CD4-positive, alpha-beta T cell treated with Interleukin-21 for 1 hour (primary cell): ENCODE measurements at places on chromosomes 7 and 10.
A peak's percentile ranks its signal among the peaks of the same experiment; 100 is the strongest.

GRCh38 chr7:139061416-139061815 lies 25.6 kb upstream of the ZC3HAV1L start:
- no peak for DNase-seq

DNA sequence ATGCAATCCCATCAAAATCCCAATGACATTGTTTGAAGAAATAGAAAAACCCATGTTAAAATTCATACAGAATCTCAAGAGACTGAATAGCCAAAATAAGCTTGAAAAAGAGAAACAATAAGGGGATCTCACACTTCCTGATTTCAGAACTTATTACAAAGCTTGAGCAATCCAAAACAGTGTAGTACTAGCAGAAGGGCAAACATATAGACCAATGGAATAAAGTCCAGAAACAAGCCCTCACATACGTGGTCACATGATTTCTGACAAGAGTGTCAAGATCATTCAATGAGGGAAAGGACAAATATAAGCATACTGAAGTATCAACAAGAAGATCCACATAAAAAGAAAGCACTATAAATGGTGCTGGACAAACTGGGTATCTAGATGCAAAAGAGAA lies 31.9 kb downstream of the MICU1 start:
- no peak for DNase-seq

GRCh38 chr7:2757904-2758672 lies 70.1 kb downstream of the AMZ1 start:
- DNase-seq: peak; percentile 40

- no peak for DNase-seq
Observed at GRCh38 chr7:36712015-36712414, 12.3 kb downstream of the AOAH start.

DNA sequence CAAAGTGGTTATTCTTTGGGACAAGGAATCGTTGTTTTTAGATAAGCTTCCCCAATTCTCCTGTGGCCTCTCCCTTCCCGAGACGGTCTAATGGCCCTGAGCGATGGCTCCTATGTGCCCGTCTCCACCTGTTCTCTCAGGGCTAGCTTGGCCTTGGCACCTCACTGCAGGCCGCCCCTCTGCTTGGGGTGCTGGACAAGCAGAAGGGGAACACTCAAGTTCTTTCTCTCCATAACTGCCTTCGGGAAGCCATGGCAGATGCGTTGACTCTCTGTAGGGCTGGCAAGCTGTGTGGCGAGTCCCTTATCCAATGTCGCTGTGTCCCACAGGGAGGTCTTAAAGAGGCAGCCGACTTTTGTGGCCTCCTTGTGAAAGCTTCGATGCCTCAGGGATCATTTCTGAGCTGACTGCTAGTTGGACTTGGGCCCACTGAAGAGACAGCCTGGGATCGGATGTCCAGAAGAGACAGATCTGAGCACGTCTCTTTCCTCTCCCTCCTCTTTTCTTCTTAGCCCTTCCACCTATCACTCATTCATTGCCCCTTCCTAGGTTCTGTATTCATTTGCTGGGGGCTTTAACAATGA lies 70.8 kb downstream of the GRK5 start:
- no peak for DNase-seq

- DNase-seq: peak; percentile 73
Observed at GRCh38 chr10:118720685-118721538, 33.9 kb downstream of the CACUL1 start.

DNA sequence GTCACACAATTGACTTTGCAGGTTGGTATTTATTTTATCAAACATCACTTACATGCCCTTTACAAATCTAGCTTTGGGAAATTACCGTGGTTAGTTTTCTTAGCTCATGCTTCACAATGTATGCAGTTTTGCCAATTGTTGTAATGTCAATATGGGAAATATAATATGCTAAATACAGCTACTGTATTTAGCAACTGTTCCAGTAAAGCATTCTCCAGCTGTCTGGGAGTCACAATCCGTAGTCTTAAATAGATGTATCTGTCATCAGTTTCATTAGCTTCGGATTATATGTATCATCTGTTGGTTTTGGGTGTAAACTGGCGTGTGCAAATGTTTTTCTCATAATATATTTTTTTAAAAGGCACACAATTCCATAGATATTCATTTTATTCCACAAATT lies 19.4 kb upstream of the AHR start:
- DNase-seq: no peak

DNA sequence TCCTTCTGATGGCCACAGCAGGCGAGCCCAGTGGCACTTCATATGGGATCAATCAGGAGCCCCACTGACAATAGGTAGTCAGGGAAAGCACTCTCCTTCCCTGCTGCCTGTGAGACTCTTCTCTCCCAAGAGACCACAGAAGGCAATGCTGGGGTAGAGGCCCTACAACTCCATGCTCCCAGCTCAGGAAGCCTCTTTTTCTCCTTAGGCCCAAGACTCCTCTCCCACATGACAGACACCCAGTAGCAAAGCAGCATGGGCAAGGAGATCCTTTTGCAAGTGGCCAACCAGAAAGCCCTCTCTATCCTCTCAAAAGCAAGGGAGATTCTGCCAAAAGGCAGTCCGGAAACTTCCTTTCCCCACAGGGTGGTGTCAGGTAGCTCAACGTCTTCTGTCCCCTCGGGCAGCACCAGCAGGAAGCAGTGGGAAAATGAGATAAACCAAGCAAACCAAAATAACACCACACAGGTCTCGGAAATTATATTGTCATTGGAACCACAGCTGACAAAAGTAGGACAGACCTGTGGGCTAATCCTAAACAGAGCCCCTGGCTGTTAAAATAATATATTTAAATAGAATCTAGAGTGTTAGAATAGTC lies 172.7 kb upstream of the GDF10 start:
- no peak for DNase-seq

GRCh38 chr10:14180911-14181566 lies 149.7 kb downstream of the FRMD4A start:
- DNase-seq: no peak

GRCh38 chr10:16562891-16563290 lies 41.2 kb upstream of the C1QL3 start:
- DNase-seq: no peak

DNA sequence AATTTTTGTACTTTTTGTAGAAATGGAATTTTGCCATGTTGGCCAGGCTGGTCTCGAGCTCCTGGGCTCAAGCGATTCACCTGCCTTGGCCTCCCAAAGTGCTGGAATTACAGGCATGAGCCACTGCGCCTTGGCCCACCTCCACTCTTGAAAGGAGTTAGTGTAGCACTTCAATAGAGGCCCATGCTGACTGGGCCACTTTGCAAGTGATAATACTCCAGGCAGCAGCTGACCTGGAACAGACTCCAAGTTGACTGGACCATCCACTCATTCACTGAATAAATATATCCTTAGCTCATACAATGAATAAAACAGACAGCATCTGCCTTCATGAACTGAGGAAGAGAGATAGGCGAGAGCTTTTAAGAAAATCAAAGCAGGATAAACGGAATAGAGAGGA lies 14.7 kb downstream of the CPVL start:
- no peak for DNase-seq

DNA sequence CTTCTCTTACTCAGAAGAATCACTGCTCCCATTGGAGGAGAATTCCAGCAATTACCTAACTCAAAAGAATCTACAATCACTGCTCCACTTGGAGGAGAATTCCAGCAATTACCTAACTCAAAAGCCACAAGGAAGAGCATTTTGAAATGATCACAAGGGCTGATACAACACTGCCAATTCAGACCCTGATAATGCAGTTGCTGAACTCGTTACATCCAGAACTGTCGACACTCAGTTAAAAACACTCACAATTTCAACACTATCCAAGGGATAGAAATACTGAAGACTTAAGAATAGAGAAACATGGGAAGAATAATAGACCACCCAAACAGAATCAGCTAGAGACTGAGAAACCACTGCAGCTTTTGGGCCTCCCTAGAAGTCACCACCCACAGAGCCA lies 27.8 kb downstream of the AFAP1L2 start:
- DNase-seq: no peak

DNA sequence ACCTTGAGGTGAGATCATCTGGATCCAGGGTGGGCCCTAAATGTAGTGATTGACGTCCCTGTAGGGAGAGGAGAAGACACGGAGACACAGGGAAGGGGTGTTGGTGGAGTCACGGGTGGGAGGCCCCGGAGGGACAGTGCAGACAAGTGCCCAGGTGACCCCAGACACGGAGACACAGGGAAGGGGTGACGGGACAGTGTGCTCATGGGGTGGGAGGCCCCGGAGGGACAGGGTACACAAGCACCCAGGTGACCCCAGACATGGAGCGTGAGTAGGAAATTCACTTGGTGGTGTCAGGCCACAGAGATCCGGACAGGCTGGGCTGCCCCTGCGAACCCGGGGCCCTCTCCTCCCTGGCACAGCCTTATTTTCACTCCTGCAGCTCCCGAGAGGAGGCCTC lies 176.9 kb downstream of the PTPRN2 start:
- DNase-seq: no peak

- no peak for DNase-seq
Observed at GRCh38 chr10:29865700-29866355, 193.6 kb downstream of the JCAD start.

GRCh38 chr7:44898039-44898438 lies 12.7 kb upstream of the PURB start:
- no peak for DNase-seq

- DNase-seq: no peak
Observed at GRCh38 chr7:50721160-50721559, 61.5 kb downstream of the GRB10 start.

- no peak for DNase-seq
Observed at GRCh38 chr7:129950933-129951225, 1.9 kb downstream of the UBE2H start.

GRCh38 chr7:151133266-151133985 lies 34.1 kb downstream of the GBX1 start:
- DNase-seq: no peak

DNA sequence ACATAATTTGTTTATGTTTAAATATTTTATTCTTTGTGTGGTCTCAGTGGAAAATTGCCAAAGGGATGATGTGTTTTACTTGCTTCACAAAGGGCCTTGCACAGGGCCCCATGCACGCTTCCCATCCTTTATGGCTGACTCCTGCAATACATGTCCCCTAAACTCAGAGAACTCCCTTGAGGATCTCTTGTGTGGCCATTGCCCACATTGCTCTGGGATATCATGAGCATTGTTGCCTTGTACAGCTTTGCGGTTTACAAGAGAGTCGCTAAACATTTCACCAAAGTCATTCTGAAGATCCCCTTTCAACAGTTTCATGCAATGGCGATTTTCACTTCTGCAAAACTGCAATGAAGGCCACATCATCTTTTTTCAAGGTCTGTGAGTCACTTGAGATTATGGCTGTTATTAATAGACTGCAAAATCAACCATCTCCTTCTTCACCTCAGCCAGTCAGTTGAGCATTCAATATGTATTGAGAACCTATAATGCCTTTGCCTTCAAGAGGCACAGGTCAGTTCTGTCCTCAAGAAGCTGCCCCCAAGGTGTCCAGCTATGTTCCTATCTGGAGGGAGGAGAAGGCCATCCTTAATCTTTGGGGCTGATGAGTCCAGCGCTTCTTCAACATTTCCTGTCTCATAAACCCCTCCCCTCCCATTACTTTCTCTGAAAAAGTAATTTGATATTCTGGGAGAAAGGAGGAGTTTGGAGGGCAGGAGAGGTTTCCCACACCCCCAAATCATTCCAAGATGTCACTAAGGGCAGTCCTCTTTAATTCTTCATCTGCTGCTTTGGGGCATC lies 108.1 kb downstream of the CCDC71L start:
- DNase-seq: peak; percentile 2

DNA sequence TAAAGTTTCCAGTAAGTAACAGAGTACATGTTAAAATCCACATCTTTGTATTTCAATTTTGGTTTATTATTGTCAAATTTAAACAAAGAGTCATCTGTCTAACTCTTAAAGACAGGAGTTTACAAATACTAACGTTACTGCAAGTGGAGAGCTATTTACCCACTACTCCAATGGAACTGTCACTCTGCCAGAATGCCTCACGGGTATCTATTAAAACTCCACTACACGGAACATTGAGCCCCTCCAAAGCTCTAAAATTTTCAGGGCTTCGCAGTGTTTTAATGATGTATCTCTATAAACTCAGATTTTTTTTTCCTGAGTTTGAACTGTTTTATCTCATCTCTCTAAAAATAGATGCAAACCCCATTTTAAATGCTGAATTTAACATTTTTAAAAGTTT lies 388.7 kb upstream of the SEMA3A start:
- DNase-seq: no peak

- DNase-seq: no peak
Observed at GRCh38 chr7:84291756-84292155, 97.2 kb upstream of the SEMA3A start.

- no peak for DNase-seq
Observed at GRCh38 chr7:21059069-21059468, 272.4 kb upstream of the SP8 start.

DNA sequence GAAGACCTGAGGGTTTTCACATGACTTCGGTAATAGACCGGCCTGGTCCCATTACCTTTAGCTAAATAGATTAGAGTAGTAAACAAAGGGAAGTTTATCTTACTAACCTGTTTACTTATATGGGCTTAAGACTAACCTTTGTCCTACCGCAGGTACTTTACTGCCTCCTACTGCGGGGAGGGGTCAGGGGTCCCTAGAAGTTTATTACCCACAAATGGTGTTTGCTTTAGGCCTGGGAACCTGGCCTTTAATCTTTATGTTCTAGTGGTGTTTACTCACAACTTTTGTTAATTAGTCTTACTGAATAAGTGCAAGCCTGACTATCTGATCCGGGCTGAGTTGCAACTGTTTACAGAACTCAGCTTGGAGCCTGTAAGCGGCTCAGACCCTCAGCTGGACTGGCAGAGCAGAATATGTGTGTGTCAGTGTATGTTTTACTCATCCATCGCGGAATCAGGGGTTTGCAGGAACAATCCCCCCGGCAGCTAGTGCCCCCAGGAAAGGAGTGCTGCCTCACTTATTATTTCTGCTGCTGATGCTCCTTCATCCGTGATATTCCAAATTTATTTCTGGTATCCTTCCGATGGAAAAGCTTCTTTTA lies 578.9 kb upstream of the SEMA3D start:
- DNase-seq: no peak

DNA sequence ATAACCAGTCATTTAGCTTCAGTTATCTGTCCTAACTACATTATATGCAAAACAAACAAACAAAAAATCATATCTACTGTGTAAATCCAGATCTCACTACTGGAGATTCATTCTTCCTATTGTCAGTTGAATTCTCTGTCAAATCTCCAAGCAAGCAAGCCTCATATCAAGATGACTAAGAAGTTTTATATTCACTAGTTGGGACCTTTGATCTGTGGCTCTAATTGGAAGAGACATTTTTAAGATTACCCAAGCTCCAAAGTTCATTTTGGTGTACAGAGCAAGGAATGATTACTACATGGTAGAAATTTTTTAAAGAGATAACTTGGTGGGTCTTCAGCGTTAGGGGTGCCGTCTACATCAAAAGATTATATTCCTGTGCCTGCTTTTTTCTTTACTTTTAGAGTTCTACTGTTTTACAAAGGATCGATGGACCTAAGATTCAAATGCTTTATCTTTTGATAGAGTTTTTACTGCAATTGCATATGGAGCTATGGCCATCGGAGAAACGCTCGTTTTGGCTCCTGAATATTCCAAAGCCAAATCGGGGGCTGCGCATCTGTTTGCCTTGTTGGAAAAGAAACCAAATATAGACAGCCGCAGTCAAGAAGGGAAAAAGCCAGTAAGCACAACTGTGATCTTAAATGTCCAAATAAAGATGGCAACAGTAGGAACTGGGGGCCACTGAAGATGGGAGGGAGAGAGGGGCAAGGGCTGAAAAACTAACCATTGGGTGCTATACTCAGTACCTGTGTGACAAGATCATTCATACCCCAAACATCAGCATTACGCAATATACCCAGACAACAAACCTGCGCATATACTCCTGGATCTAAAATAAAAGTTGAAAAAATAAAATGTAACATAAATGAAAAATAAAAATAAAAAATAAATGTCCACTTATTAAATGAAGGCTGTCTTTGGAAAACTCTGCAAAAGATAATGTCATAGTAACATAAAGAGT lies 47.9 kb downstream of the SP8 start:
- DNase-seq: no peak
